ENCODE measurements at places on chromosomes 1 and 21. TPM values are rescaled to one million over a fixed set of nuclear protein-coding genes. Genes with fewer than 3 reads are reported as not detected.

Gene ANXA9
- under 0.01 TPM for total RNA-seq

GRCh38 chr1:155171836-155172731, 1.0 kb downstream of the KRTCAP2 start:
- H3K4me3 ChIP-seq = peak overlapping the region; percentile 87
- no peaks in the 10 kb centered on the region for H3K27me3 ChIP-seq
- H3K27ac ChIP-seq = peak overlapping the region; percentile 80
- DNase-seq = peak; percentile 46
- H3K36me3 ChIP-seq = peaks cover 26% of the 10 kb centered on the region
- peaks cover 21% of the 10 kb centered on the region for H3K4me1 ChIP-seq

DNA sequence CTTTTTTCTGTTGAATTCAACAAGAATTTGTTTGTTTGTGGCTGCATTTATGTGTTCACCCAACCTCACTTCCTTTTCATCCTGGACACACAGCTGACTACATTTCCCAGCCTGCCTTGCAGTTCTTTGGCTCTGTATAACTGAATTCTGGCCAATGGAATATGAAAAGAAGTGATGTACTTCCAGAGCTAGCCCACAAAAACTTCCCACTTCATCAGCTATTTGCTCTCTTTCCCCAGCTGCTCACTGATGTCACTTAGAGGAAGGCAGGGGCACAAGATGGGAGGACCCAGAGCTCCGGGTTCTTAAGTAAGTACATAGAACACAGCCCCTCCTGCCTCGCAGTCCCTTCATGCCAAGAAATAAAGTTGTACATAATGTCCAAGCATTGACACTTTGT, 235.0 kb upstream of the FGGY start:
- H3K4me3 ChIP-seq = peak overlapping the region; percentile 72
- peak overlapping the region; percentile 88 for H3K27ac ChIP-seq
- peaks cover 6% of the 10 kb centered on the region for H3K4me1 ChIP-seq
- peak; percentile 85 for DNase-seq

Gene LCE2C
- total RNA-seq = not detected

GRCh38 chr1:22025368-22026155, 24.1 kb downstream of the CELA3A start:
- no peaks in the 10 kb centered on the region for H3K27me3 ChIP-seq
- peaks cover 18% of the 10 kb centered on the region for H3K4me1 ChIP-seq
- peak overlapping the region; percentile 91 for H3K27ac ChIP-seq
- H3K36me3 ChIP-seq = no peaks in the 10 kb centered on the region
- peak overlapping the region; percentile 89 for H3K4me3 ChIP-seq

Data from osteoblast (primary cell).